NCI-H526 (cell line): ENCODE measurements at places on chromosomes 4 and X.

DNA sequence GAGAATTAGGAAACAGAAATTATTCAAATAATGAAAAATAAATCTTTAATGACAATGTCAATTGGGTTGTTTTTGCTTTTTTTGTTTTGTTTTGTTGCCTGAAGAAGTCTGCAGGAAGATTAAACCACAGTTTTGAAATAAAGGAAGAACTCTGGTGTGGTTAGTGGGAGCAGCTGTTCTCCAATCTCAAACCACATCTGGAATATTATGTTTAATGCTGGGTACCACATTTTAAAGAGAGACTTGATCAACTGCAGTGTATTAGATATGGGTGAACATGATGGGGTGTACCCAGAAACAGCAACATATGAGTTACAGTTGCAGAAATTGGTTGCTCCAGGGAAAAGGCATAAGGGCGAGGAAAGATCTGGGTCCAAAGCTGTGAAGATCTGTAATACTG, 171.2 kb upstream of the RPL34 start:
- no peak for DNase-seq

- no peak for DNase-seq
Observed at GRCh38 chr4:19386786-19387185, 864.9 kb upstream of the SLIT2 start.

DNA sequence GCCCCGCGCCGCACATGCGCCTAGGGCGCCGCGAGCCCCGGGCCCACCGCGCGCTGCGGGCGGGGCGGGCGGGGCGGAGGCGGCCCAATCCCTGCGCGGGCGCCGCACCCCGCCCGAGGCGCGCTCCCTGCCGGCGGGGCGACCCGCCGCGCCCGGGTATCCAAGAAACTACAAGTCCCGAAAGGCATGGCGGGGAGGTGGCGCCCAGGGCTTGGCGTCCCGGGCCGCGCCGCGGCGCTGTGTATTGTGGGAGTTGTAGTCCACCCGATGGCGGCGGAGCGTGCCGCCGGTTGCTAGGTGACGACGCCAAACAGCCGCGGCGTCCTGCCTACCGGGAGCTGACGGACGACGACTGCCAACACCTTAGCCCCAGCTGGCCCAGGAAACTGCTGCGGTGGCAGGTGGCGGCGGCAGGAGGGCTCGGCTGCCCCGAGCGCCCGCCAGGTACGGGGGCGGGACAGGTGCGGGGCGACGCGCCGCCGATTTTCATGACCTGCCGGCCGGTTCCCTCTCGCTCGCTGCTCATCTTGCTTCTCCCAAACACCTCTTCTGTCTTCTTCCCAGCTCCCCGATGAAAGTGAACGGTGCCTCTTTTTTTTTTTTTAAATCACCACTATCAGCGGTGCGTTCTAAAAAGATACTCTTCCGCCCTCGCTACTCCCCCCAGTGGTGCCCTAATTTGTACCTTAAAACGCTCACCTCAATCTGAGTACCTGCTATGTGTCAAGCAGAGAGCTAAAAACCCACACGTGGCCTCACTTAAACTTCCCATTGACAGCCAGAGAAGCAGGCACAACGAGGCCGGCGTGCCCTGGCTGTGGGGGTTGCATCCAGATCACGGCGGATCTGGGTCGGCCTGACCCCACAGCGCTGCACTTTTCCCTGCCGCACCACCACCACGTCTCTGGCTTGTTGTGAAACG, at the start of gene CFAP99:
TSS of gene CFAP99 (plus strand) at position 306 of the 922 bp plus-strand sequence.
- DNase-seq = peak; percentile 98

DNA sequence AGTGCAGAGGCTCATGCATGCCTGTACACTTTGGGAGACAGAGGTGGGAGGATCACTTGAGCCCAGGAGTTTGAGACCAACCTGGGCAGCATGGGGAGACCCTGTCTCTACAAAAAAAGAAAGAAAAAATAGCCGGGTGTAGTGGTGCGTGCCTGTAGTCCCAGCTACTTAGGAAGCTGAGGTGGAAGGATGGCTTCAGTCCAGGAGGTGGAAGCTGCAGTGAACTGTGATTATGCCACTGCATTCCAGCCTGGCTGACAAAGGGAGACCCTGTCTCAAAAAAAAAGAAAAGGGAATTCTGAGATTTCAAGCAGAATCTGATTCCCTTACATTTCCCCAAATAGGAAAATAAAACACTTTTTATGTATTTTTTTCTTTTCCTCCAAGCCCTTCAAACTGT, 83.5 kb downstream of the SYNPO2 start:
- no peak for DNase-seq

- peak; percentile 27 for DNase-seq
Observed at GRCh38 chr4:91577864-91578263, 725.9 kb upstream of the GRID2 start.

DNA sequence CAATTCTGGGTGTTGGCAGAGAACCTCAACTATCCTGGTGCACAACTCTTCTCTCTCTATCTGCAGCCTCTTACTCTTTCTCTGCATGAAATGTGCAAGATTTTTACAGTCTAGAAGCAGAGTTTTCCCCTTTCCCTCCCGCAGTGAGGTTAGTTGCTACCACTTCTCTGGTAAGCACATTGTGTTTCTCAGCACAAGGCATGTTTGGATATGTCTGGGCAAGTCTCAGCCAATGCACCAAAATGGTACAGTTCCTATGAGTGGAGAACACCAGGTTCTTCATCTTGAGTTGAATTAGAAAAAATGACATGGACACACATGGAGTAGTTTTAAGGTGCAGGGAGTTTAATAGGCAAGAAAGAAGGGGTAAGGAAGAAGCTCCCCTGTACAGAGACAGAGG, 187.0 kb downstream of the CCNG2 start:
- no peak for DNase-seq

- DNase-seq = peak; percentile 50
Observed at GRCh38 chr4:168514249-168514852, 17.5 kb downstream of the PALLD start.

DNA sequence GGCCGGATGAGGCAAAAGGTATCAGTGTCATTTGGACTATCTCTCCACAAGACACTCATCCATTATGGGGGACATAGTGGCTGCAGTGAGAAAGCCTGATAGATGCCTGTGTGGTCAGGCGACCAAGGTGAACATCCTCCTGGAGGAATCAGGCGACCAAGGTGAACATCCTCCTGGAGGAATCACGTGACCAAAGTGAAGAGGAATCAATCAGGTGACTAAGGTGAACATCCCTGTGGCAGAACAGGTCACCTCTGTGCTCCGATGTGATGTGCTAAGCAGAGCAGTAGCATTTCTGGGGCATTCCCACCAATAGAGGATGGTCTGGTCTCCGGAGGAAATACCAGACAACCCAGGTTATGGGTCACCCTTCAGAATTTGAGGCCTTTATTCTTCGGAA, 44.0 kb downstream of the RNF212 start:
- DNase-seq = no peak

DNA sequence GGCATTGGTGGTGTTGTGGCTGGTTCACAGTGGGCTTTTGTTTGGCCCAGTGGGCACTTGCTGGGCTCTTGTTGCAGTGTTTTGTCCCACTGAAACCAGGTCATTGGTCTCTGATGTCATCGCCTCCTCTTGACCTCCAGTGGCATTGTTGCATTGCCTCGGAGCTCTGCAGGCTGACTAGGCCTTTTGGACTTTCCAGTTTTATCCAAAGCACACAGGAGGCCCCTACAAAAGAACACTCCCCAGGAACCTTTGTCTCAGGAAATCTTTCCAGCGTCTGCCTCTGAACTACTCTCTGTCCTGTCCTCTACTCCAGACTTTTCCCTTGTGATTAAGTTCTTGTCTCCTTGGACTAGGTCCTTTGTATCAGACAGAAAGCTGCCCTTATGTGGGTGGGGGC, 54.8 kb downstream of the COQ2 start:
- DNase-seq = no peak

DNA sequence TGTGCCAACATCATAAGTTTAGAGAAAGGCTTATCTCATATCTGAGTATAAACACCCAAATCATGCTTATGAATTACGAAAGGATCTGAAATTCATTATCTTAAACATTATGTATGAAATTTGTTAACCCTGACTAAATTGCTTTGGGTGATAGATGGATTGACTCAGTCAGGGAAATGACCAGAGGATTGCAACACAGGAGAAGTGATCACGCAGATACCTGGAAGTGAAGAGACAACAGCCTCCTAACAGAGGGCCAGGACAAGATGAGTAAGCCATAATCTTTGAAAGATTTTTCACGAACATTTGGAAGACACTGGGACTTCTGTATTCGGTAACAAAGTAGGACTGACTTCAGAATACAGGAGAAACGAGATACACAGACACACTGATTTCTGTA, 363.4 kb downstream of the DMD start:
- DNase-seq = no peak
